CD8-positive, alpha-beta memory T cell (primary cell): ENCODE measurements at places on chromosomes 7 and 10. TPM values are rescaled to one million over a fixed set of nuclear protein-coding genes. Genes with fewer than 3 reads are reported as not detected.

- no peaks in the 10 kb centered on the region for H3K36me3 ChIP-seq
- no peaks in the 10 kb centered on the region for H3K4me1 ChIP-seq
- no peak overlapping the region for H3K4me3 ChIP-seq
- H3K27ac ChIP-seq: no peak overlapping the region
Observed at GRCh38 chr10:103616705-103617601, 123.4 kb downstream of the NEURL1 start.

DNA sequence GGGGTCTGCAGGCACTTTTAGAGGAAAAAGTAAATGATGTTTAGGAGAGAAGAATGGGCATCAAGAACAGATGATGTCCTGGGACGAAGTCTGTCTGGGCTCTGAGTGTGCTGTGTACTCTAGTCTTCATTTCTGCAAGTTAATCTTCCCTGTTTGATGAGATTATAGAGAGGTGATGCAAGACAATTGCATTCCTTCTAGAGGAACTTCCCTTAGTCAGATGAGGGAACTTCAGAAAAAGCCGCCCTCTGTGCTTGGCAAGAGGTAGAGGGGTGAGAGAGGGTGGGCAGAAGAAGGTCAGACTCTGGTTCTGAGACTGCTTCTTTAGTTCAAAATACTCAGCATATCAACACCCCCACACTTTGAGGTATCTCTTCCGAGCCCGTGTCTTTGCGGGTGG, 797.9 kb downstream of the LRMDA start:
- no peak overlapping the region for H3K27ac ChIP-seq
- no peak overlapping the region for H3K4me3 ChIP-seq
- no peaks in the 10 kb centered on the region for H3K36me3 ChIP-seq
- no peak for DNase-seq
- H3K4me1 ChIP-seq: no peaks in the 10 kb centered on the region

- H3K36me3 ChIP-seq: no peaks in the 10 kb centered on the region
- H3K4me3 ChIP-seq: no peak overlapping the region
- no peak for DNase-seq
- no peak overlapping the region for H3K27ac ChIP-seq
Observed at GRCh38 chr7:68730964-68731363, 867.3 kb upstream of the AUTS2 start.

GRCh38 chr7:41203542-41203941, 499.3 kb downstream of the INHBA start:
- H3K27ac ChIP-seq: no peak overlapping the region
- H3K4me1 ChIP-seq: no peaks in the 10 kb centered on the region
- H3K27me3 ChIP-seq: no peaks in the 10 kb centered on the region
- H3K4me3 ChIP-seq: no peak overlapping the region
- H3K36me3 ChIP-seq: no peaks in the 10 kb centered on the region

DNA sequence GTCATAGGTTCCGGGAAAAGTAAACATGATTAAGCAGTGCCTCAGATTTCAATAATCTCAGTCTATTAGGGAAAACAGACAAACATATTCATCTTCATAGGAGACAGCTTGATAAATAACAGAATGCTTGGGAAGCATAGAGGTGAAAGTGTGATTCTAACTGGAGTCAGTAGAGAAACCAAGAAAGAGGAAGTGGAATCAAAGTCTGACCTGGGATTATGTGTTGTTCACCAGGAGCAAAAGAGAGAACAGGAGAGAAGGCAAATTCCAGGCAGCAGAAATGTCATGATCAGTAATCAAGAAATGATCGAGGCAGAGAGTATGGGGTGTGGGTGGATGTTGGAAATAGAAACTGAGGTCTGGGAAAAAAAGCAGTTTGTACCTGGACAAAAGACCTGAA, 43.7 kb downstream of the DGKB start:
- H3K27ac ChIP-seq: no peak overlapping the region
- H3K4me1 ChIP-seq: no peaks in the 10 kb centered on the region
- H3K36me3 ChIP-seq: no peaks in the 10 kb centered on the region
- H3K4me3 ChIP-seq: no peak overlapping the region
- H3K27me3 ChIP-seq: no peaks in the 10 kb centered on the region

- no peak overlapping the region for H3K4me3 ChIP-seq
- no peaks in the 10 kb centered on the region for H3K36me3 ChIP-seq
- no peaks in the 10 kb centered on the region for H3K4me1 ChIP-seq
- no peaks in the 10 kb centered on the region for H3K27me3 ChIP-seq
- no peak overlapping the region for H3K27ac ChIP-seq
- no peak for DNase-seq
Observed at GRCh38 chr7:16590424-16590823, 55.1 kb downstream of the ANKMY2 start.

DNA sequence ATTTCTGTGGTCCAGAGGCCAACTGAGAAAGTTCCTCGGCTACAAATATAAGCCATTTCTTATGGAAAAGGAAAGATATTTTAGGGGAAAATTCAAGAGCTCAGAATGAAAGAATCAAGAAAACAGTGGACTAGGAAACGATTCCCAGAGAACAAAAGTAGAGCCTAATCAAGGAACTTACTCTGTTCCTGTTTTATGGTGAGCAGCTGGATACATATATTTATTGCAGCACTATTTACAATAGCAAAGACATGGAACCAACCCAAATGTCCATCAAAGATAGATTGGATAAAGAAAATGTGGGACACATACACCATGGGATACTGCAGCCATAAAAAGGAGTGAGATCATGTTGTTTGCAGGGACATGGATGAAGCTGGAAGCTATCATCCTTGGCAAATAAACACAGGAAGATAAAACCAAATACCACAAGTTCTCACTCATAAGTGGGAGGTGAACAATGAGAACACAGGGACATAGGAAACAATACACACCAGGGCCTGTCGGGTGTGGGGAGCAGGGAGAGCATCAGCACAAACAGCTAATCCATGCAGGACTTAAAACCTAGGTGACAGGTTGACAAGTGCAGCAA, 298.7 kb downstream of the THSD7A start:
- no peak overlapping the region for H3K27ac ChIP-seq
- H3K36me3 ChIP-seq: no peaks in the 10 kb centered on the region
- DNase-seq: no peak
- H3K27me3 ChIP-seq: no peaks in the 10 kb centered on the region
- no peaks in the 10 kb centered on the region for H3K4me1 ChIP-seq
- no peak overlapping the region for H3K4me3 ChIP-seq

DNA sequence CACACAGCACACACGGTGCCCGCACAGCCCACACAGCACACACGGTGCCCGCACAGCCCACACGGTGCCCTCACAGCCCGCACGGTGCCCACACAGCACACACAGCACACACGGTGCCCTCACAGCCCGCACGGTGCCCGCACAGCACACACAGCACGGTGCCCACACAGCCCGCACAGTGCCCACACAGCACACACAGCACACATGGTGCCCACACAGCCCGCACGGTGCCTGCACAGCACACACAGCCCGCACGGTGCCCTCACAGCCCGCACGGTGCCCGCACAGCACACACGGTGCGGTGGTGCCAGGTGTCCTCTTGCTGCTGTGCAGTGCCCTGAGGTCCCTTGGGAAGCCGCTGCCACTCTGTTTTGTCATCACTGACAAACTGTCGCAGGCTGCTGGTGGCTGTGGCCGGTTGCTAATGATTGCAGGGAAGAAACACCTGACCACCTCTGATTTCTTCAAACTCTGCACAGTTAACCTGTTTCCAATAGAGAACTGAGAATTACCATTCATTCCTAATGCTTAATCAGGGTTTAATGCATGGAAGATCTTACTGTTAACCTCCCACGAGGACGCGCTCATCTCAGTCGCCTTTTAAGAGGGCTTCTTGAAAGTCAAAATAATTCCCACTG, 66.9 kb downstream of the GLRX3 start:
- H3K36me3 ChIP-seq: no peaks in the 10 kb centered on the region
- H3K4me3 ChIP-seq: no peak overlapping the region
- no peaks in the 10 kb centered on the region for H3K4me1 ChIP-seq
- no peak overlapping the region for H3K27ac ChIP-seq
- no peaks in the 10 kb centered on the region for H3K27me3 ChIP-seq

The HMX3 gene
- not detected for total RNA-seq

The CYP3A4 gene
- not detected for total RNA-seq
